NCI-H1930 (cell line): ENCODE measurements at places on chromosomes 2 and 18.
A peak's percentile ranks its signal among the peaks of the same experiment; 100 is the strongest.

DNA sequence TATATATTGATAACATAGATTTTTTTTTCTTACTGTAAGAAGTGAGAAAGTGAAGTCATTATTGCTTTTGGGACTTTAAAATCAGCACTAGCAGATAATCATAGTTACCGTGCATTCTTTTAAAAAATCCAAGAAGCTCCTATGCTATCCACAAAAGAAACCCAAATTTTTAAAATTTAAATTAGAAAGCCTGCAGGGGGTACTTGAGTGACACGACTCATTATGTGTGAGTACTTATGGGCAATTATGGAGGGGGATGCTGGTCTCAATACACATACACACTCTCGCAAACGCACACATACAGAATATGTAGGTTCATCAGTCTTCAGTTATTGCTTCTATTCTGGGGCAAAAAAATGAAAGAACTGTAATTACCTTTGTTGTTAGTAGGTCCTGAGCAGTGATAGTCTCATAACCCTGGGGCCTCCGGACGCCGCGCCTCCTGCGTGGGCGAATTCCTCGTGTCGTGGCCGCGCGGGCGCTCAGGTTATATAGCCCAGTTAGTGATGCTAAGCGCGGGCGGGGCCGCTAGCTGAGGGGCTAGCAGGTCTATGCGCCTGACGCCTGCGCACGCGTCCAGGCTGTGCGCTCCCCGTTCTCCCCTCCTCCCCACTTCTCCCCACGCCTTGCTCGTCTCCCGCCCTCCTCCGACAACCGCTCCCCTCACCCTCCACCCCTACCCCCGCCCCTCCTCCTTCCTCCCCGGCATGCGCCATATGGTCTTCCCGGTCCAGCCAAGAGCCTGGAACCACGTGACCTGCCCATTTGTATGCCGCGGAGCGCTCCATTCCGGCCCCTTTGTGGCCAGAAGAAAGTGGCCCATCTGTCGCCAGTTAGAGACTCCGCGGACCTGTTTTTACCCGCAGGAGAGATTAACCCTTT lies at the start of gene NEUROD1:
NEUROD1 (minus strand) TSS at position 463 of the 882 bp plus-strand sequence. CDS start 1,657 bp downstream, outside the sequence.
- no peak for DNase-seq

- peak; percentile 6 for DNase-seq
These were observed 23.3 kb upstream of the MC5R start for GRCh38 chr18:13800505-13801259.

DNA sequence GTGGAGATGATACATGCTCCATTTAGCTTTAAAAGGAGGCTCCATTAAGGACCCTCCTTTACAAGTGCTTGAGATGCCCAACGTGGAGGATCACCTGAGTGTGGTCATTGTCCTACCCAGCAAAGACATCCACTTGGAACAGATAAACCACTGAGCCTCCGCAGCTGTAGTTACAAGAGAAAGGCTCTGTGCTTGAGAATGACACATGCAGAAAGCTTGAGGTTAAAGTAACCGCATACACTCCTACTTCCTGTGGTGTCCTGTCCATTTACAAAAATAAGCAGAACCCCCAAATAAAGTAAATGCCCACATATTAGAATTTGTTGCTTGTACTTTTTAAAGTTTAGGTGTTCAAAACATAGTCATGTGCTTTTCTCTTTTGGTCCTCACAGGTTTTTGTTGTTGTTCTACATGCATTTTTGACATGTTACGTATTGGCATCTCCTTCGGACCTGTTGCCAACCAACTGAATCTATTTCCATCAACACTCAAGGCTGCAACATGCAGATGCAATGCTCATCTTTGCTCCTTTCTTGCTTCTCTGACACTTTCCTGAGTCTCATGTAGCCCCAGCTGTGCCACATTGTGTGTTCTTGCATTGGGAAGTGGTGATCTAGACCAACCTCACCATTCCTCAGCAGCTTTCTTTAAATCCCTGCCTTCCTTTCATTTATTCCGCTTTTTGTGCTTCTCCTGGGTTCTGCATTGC lies 56.0 kb downstream of the SERPINB7 start:
- DNase-seq, result no peak

DNA sequence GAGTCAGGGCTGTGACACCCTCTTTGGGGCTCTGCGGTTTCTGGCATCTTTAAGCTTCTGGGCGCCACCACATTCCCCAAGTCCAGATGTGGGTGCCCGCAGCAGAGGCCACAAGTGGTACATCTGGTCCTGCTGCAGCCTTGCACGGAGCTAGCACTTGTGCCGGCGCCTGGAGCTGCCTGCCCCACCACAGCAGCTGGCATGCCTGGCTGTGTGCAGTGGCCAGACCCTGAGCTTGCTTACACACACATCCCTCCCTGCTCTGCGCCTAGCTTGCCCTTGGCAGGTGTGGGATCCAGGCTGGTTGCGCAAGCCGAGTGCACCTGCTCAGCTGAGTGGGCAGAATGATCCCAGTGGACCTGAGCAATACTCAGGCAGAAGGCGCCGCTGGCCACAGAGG lies 27.3 kb downstream of the SLC4A10 start:
- DNase-seq, result no peak

DNA sequence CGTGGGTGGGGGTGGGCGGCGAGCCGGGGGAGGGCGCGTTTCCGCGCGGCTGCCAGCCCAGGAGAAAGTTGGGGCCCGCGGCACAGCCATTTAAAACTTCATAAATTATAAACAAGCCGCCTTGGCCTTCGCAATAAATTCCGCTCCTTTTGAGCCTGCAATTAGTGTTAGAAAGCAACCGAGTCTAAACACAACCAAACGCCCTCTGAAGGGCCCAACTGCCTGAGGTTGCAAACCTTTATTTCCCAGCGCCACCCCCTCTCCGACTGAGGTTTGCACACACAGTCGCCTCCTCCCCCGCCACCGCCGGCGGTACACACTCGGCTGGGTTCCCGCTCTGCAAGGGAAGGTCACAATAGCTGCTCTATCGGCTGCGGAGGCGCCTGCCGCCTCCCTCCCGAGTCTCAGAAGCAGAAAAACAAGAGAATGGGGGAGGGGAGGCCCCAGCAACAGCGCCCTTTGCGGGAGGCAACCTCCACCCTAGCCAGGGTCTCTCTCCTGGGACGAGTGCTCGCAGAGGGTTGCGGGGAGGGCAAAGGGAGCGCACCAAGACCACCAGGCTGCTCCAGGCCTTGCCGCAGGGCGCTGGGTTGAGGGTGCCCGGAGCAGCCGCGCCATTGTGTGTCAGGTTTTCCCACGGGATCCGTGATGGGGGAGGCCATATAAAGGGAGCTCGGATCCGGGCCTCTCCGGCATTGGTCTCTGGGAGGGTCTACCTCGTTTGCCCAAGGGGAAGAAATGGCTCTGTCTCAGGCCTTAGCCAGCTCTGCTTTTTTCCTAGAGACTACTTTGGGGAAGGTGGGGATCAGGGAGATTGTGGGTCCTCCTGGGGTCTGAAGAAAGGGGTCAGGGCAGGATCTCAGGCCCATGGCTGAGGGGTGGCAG lies 13.4 kb upstream of the HOXD1 start:
- DNase-seq, result no peak

DNA sequence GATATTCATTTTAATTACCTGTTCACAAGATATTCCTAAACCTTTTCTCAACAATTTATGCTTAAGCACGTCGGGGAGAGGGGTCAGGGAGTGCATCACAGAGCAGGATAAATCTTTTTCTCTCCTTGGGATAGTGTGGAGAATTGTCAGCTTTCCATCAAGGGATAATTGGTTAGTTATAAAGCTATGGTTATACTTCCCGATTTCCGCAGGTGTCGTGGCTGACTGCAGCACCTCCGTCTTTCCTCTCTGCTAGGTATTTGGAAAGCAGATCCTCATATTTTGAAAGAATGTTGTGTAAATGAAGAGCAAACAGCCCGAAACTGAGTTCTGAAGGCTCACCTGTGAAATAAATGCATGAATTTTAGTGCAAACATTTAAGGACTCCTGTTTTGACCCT lies 778 bp downstream of the DYNC2LI1 start:
- DNase-seq, result no peak

- DNase-seq, result no peak
These were observed 26.9 kb upstream of the INSIG2 start for GRCh38 chr2:118061135-118061955.

GRCh38 chr2:85744741-85745601 lies 8.8 kb upstream of the ATOH8 start:
- DNase-seq, result no peak

- no peak for DNase-seq
These were observed 4.5 kb upstream of the BCL2L11 start for GRCh38 chr2:111116011-111116746.

GRCh38 chr2:189150033-189150432 lies 29.5 kb downstream of the COL5A2 start:
- DNase-seq, result peak; percentile 13

GRCh38 chr2:72920318-72921087 lies 3.2 kb downstream of the EMX1 start:
- no peak for DNase-seq

GRCh38 chr2:29130295-29130694 lies 15.1 kb downstream of the CLIP4 start:
- no peak for DNase-seq

DNA sequence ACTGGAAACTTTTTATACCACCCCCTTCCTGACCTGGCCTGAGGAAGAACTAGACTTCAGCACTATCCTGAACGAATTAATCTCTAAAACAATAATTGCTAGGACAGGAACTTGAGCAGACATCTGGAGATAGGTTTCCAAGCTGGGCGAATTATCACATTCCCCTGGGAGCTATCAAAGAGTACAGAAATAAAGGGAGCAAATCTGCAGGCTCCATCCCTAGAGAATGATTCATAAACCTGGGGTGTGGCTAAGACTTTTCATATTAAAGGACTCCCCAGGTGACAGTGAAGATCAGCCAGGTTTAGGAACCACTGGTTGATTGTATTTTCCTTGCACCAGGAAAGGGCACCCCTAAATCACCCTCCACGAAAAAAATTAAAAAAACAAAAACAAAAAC lies 105.6 kb upstream of the NOL4 start:
- peak; percentile 25 for DNase-seq

DNA sequence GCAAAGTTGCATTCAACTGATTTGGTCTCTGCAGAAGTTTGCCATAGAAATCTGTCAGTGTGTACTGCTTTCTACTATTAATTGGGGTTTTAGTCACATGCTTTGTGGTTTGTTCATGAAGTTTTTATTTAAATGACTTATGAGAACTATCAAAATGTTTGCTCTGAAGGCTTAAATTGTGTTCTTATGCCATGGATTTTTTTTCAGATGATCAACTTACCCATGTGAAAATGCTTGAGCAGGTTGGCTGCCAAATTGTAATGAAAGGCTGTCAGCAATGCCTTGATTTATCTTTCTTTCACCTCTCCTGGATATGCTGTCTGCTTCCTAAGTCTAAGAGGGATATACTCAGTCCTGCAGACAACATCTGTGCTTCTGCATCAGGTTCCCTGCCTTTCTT lies 50.7 kb downstream of the FMNL2 start:
- no peak for DNase-seq

- no peak for DNase-seq
These were observed 277.3 kb downstream of the PTPRM start for GRCh38 chr18:7844418-7844817.

DNA sequence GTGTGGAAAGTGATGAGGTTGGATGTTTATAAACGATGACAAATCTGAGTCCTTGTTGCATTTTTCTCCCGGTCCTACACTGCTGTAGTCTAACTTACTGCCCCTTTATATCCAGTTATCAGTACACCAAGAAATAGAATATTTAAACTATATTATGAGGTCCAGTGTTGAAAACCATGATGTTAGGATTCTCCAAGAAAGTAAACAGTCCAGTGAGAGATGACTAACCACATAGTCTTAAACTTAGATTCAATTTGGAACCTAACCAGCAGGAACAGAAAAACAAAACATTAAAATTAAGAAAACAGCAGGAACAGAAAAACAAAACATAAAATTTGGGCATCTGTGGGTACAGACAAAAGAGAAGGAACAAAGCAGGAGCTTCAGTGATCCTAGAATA lies 143.2 kb downstream of the TPGS2 start:
- DNase-seq, result no peak

GRCh38 chr2:3163401-3163800 lies 214.2 kb downstream of the EIPR1 start:
- no peak for DNase-seq

DNA sequence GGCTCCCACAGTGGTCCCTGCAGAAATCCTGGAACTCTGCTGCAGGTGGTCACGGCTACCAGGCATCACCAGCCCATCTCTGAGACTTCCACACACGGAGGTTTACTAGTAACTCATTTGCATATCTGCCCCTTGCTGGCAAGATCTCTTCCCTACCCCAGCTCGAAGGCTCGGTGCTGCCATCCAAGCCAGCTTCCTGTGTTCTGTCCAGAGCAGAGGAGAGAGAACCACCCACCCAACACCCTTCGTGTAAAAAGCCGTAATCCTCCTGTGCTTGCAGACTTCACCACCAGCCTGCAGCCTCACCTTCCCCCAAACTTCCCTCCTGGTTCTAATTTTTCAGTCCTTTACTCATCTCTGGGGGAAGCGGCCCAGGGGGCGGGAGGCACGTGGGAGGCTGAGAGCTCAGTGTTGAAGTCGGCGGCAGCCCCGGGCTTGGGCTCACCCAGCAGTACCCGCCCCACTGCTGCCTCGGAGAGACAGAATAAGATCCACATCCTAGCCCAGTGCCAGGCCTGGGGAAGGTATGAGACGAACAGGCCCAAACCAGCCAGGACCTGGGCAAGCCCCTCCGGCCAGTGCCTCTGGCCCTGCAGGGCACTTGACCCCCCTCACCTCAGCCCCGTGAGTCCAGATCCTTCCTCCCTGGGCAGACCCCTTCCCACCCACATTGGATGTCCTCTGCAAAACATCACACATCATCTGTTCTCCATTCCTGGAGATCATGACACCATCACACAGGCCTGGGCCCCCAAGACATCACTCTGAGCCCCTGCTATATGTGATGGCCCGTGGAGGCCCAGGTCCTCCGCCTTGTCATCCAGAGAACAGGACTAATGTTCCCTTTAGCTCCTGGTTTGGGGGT lies 145.8 kb upstream of the ID2 start:
- no peak for DNase-seq

GRCh38 chr18:35999925-36000324 lies 27.4 kb downstream of the RMP24 start:
- DNase-seq, result no peak

- no peak for DNase-seq
These were observed 14.2 kb upstream of the WIPF1 start for GRCh38 chr2:174611854-174612253.

DNA sequence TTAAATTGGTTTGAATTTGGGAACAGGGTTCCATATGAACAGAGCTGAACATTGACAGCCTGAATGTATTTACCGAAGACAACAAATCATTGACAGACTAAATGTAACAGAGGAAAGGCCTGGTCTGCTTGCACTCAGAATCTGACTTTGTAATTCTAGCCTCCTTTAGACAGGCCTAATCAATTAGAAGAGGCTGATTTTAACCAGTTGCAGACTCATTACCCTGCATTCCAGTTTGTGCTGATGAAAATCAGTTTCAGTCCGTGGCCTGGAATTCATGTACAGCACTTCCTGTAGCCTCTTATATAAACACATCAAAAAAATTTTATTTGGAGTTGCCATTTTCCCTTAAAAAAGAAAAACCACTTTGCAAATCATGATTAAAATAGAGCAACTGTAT lies 93.1 kb upstream of the ZFP36L2 start:
- DNase-seq, result no peak

GRCh38 chr2:198930170-198930569 lies 527.6 kb downstream of the SATB2 start:
- no peak for DNase-seq
